Hepatocyte (in vitro differentiated cells): ENCODE measurements at places on chromosomes 3 and 15. TPM values are rescaled to one million over a fixed set of nuclear protein-coding genes. Genes with fewer than 3 reads are reported as not detected.

SAXO2 gene
- 0.64 and 2.3 TPM in 2 replicates for total RNA-seq

UBP1 gene
- 47.8 and 50.3 TPM in 2 replicates for total RNA-seq

GOLGA8T gene
- total RNA-seq = not detected in 2 replicates

EXD1 gene
- total RNA-seq = not detected in 2 replicates

TMED3 gene
- total RNA-seq = 178 and 185 TPM in 2 replicates
